ENCODE measurements at places on chromosomes 12 and 14.
A peak's percentile ranks its signal among the peaks of the same experiment; 100 is the strongest.

GRCh38 chr12:19298836-19299605, 140.3 kb upstream of the AEBP2 start:
- no peak for DNase-seq

GRCh38 chr14:38074081-38074480, 133.6 kb upstream of the SSTR1 start:
- no peak for DNase-seq

- DNase-seq: no peak
Measured at GRCh38 chr14:93683226-93683625, 105.1 kb downstream of the PRIMA1 start.

- DNase-seq: peak; percentile 81
Measured at GRCh38 chr12:119902084-119902509, 25.0 kb upstream of the CIT start.

GRCh38 chr12:4819654-4820053, 90.1 kb upstream of the KCNA1 start:
- no peak for DNase-seq

DNA sequence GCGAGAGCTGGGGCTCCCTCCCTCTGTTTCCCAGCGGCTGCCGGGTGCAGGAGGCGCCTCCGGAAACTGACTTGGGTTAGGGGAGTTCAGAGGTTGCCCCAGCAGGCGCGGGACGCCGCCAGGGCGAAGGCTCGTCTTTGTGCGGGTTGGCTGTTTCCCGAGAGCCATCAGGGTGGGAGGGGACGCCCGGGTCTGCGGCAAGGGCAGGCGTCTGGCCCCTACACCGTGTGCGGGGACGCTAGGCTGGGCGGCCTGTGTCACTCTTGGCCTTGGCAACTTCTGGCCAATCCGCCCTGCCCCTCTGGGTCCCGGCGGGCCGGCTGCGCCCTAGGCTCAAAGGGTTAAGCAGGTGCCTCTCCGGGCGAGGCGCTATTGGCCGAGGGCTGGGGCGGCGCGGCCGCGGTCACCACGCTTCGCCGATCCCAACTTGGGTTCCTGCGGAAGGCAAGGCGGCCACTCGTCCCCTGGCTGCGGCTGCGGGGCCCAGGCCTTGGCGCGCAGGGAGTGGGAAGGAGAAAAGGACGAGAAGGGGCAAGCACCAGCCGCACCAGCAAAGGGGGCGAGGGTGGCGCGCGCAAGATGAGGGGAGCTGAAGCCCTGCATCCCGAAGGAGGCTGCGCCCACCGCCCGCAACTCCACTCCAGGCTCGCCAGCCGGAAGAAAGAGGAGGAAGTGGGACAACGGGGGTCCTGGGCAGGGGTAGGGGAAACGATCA, 5.6 kb upstream of the NPAS3 start:
- no peak for DNase-seq

- DNase-seq: no peak
Measured at GRCh38 chr12:14638066-14638465, 58.3 kb downstream of the GUCY2C start.

DNA sequence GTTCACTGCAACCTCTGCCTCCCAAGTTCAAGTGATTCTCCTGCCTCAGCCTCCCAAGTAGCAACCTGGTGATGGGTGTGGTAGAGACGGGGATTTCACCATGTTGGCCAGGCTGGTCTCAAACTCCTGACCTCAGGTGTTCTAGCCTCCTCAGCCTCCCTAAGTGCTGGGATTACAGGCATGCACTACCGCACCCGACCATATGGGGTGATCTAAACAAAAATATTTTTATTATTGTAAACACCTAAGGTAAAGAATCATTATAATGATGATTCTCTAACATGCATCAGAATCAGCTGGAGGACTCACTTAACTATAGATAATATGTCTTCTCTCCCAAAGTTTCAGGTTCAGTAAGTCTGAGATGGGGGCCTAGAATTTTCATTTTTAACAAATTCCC, 96.2 kb upstream of the ALG10 start:
- no peak for DNase-seq

- DNase-seq: no peak
Measured at GRCh38 chr12:16437281-16437816, 89.9 kb downstream of the MGST1 start.

DNA sequence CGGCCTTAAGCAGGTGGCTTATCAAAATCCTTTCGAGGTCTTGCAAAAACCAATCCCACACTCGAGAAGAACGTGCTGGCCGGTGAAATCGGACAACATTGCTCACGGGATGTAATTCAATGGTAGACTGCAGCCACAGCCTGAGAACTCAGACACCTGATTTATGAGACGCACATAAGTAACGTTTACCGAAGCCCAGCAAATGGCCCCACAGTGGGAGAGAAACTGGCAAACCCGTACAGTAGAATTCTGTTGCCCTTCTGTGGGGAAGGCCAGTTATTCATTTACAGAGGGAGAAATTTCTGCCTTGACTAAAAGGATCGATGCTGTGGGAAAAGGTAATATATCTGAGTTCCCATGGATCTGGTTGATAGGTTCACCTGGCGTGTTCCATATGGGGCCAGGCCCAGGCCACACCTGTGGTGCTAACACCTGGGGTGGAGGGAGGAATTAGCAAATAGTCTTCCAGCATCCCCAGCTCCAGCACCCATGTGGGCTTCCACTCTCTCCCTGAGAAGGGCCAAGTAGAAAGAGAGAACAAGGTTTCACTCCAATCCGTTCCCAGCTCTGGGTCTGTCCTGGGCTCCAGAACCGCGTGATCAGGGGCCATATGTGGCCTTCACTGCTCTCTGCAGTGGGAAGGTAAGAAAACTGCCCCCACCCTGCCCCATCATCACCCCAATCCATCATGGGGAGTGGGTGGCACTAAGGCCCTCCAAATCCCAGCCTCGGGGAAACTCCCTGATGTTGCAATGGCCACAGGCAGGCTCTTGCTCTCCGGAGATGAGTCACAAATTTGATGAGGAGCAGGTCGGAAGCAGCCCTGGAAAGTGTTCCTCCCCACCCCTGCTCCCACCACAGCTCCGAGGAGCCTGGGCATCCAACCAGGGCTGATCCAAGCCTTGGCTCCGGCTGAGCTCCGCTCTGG, 12.7 kb downstream of the BDKRB1 start:
- no peak for DNase-seq

GRCh38 chr14:95697764-95698163, 11.5 kb downstream of the TCL1B start:
- peak; percentile 23 for DNase-seq
